ENCODE measurements at places on chromosomes 11 and 22.
A peak's percentile ranks its signal among the peaks of the same experiment; 100 is the strongest.

DNA sequence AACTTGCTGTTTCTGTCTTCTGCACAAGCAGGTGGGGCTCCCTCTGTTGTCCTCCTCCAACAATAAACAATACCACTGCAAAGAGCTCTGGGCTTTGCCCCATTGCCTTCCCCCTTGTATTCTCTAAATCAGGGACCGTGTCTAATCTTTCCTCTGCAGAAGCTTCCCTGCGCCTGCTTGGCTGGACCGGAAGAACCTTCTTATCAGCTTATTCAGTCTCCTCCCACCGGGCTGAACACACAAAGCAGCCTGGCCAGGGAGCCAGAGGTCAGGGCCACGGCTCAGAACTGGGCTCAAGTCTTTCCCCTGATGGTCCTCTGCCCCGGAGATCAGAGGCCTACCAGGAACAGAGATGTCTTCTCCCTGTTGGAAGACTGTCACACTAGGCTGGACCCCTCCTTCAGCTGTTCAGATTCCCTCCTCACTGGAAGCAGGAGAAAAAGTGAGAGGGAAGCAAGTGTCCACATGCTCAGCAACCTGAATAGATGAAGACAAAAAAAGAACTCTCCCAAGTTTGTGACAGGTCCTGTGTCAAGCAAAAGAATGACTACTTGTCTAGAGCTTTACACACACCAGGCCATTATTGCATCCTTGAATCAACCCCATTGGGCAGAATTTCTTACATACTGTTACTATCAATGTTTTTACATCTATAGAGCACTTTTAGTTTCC, 63.7 kb downstream of the RAB30 start:
- no peak for DNase-seq

DNA sequence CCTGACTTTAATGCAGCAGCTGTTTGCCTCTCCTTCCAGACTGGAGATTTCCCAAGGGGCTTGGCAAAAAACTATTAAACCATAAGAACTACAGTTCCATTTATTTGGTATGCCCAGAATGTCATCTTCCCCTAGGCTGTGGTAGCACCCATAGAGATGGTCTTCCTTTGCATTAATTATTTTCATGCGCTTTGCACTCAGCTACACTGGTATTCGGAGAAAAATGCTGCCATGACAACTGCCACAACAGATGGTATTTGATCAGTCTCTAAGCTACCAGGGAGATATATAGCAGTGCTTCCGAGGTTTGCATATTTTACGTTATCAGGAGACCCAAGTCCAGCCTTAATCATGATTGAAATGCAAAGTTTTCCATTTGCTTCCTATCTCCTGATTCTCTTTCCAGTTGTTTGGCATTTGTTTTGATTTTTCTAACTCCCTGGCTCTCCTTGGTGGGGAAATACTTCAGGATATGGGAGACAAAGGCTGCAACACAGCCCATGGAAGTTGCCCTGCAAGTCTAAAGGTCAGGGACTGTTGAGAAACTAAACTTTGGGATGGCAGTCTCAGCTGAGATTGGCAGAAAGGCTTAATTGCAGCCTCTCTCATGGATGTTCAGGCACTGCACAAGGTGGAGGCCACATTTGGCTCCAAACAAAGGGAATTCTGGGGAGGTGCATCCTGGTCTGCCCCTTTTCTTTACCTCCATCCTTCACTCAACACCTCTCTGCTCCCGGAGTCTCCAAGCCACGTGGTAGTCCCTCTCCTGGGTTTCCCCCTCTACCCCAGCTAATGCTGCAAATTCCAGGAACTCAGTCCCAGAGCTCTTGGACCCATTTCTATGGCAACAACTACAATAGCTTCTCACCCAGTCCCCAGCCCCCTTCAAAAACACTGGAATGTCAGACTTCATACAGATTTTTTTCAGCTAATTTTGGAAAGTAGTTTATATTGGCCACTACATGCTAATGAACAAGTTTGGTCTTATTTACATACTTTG, 151.8 kb downstream of the NAV2 start:
- DNase-seq, result no peak

DNA sequence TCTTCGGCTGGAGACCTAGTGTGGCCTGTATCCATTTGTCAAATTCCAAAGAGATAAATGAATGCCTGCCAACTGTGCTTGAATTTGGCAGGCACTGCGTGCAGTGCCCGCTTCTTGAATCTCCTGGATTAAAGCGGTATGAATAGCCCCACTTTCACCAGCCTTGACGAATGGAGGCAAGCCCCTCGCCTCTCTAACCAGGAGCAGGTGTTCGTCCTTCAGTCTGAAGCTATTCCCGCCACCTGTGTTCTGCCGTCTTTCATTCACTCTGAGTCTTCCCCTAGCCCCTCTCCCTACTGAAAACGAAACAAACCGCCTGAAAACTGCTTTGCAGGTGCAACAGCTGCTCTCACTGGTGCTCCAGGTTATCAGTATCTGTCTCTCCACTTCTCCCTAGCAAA, 11.2 kb downstream of the NLRP14 start:
- DNase-seq, result no peak

DNA sequence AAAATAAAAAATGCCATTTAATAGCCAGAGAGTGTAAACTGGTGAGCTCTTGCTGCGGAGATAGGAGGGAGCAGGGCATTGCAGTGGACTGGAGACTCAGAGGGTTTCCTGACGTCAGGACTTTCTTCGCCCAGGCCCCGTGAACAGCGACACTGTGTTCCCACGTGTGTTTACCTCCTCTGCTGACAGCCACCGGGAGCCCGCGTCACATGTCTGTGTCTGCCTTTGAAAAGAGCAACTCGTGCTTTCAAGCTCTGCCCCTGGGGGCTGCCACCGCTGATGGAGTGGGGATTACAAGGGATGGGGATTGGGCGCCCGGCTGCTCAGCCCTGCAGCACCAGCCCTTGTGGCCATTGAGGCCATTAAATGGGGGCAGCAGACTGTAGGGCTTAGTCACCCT, 3.3 kb downstream of the TANGO2 start:
- no peak for DNase-seq

GRCh38 chr11:93935826-93936225, 85.3 kb upstream of the HEPHL1 start:
- no peak for DNase-seq

GRCh38 chr11:120894202-120894985, 129.5 kb upstream of the TBCEL start:
- DNase-seq, result no peak

DNA sequence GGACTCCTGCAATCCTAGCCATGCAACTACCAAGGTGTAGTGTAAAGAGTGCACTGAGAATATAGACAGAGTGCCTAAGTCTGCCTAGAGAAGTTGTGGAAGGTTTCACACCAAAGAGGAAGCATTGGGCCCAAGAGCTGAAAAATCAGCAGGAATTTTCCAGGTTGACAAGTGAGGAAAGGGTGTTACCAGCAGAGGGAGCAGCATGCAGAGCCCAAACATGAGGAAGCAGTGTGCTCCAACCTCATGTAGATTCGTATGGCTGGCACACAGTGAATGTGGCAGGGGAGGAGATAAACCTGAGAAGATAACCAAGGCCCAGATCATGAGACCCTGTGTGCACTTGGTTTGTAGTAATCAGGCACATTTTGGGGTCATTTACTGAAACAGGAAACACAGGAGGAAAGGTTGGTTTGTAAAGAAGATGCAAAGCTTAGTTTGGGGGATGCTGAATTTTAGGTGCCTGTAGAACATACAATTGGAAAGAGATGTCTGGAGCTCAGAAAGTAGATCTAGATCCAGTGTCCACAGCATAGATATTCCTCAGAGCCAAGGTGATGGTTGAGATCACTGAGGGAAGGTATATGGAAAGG, 1.7 kb downstream of the HPX start:
- no peak for DNase-seq

GRCh38 chr22:46803031-46803880, 40.8 kb downstream of the TBC1D22A start:
- peak; percentile 72 for DNase-seq

GRCh38 chr22:16806401-16806800, 18.8 kb downstream of the XKR3 start:
- DNase-seq, result no peak

- no peak for DNase-seq
Measured at GRCh38 chr22:48734961-48735360, 1092.7 kb downstream of the BRD1 start.

GRCh38 chr11:34968862-34969261, 52.4 kb downstream of the PDHX start:
- no peak for DNase-seq

DNA sequence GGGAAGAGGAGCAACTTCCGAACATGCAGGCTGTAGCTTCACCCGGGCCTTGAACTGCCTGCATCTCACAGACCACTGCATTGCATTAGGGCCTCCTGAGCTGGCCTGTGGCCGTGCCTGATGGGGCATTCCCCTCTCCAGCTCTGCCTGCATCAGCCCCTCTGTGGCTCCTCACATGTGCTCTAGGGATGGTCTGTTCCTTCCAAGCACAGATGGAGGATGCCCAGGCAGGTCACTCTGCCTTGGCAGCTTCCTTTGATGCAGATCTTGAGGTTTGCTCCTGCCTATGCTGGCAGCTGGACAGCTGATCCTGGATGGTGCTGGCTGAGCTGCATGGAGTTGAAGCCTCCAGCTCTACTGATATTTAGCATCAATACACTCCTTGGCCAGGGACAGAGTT, 28.5 kb downstream of the AMPD3 start:
- DNase-seq, result no peak

GRCh38 chr22:50452649-50453048, 22.2 kb downstream of the SBF1 start:
- no peak for DNase-seq

DNA sequence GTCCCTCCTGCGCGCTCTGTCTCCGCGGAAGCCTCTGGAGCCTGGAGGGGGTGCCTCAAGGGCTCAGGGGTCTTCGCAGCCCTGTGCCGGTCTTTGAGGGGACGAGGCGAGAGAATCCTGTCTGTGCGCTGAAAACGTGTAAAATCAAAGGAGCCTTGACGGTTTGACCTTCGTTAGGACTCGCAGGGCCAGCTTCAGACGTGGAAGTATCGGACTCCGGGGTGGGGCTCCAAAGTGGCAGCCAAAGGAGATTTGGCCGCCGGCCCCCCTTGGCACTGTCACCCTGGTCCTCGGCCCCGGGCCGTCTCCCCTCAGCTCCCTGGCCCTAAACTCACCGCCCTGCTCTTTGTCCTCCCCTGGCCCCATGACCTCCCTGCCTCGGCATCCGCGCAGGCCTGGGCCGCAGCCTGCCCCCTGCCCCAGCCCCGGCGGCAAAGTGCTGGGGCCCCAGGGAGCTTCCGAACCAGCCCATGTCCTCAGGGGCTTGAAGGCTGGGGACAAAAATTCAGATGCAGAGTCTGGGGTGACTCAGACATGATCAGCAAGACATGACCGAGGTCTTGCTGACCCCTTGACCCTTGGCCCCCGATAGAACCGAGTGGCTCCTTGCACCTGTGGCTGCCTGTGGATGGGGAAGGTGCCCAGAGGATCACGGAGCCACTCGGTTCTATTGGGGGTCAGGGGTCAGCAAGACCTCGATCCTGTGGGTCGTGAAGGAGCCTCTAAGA, 6.9 kb upstream of the PHRF1 start:
- no peak for DNase-seq

DNA sequence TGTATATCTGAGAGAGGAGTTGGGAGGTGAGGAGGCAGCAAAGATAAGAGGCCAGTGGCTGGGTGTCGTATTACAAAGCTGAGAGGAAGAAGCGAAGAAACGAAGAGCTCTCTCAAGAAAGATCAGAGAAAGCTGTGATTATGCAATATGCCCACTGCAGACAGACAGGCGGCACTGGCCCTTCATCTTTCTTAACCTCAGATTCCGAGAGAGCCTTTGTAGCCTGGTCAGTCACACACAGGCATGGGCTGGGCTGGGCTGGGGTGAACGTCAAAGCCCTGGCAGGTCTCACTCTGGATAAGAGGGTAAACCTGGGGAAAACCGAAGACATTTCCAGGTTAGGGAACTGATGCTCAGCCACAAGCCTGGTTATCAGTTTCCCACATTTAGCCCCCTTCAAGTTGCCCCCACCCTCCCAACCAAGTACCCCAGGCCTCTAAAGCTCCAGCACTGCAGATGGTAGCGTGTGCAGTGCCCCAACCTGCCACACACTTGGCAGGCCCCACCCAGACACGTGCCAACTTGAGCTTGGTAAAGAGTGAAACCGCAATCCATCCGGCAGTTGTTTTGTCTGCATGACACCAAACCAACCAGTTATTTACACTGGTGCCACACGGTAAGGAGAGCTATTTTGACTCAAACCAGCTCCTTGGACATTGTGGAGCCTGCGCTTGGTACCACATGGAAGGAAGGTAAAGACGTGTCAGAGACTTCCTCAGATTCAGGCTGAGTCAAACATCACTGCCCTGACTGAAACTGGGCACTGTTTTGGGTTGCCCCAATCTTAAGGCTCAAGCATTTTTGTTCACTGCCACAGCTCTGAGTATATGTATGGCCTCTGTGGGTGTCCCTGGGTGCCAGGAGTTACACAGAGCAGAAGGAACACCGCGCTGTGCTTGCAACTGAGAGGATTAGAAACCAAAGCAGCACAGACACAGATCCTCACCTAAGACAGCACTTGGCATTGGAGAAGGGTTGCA, 135.9 kb downstream of the FDX1 start:
- no peak for DNase-seq

DNA sequence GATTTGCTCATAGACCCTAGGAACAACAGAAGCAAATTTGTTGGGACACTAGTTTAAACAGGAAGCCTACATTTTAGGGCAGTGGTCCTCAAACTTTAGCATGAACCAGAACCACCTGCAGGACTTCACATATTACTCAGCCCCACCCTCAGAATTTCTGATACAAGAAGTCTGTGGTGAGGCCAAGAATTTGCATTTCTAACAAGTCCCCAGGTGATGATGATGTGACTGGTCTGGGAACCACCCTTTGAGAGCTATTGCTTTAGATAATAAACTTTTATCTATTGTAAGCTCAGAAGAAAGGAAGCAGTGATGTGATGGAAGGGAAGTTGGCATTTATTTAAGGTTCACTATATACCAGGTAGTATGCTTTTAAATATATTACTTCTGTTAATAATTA, 194.0 kb downstream of the FAM181B start:
- DNase-seq, result no peak

GRCh38 chr11:63667995-63668795, 3.0 kb downstream of the ATL3 start:
- DNase-seq, result no peak

DNA sequence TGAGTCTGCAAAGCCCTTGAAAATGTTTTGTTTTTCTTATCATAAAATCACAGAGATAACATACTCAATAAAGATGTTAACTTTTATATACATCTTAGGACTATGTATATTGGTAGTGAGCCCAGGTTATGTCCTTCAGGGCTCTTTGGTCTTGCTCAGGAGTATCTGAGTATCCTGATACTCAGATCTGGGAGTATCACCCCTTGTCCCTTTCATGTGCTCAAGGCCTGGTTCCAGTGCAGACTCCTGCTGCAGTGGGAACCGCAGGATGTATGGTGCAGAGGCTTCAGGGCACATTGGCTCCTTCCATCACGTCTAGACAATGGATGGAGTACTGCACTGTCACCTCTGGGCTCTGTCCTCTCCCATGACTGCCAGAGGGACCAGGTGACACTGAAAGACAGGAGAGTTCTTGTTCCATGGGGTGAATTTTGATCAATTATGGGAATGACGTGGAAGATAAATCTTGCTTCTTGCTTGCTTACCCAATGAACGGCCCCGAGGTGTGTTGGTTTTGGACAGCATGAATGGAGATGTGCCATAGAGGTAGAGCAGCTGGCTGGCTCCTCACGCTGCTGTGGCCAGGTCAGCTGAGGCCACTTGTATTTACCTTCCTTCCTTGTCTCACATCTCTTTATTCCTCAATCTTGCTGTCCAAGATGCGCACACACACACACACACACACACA, 215.5 kb downstream of the ARHGAP42 start:
- no peak for DNase-seq

GRCh38 chr11:40444151-40444550, 1015.3 kb downstream of the LRRC4C start:
- no peak for DNase-seq

GRCh38 chr11:60194511-60194910, 11.6 kb upstream of the MS4A6A start:
- DNase-seq, result no peak

- peak; percentile 60 for DNase-seq
Measured at GRCh38 chr11:128559496-128560103, 27.8 kb downstream of the ETS1 start.

Data from GM06990 (cell line).